Kidney capillary endothelial cell (primary cell): ENCODE measurements at places on chromosomes 4 and X.
A peak's percentile ranks its signal among the peaks of the same experiment; 100 is the strongest.

DNA sequence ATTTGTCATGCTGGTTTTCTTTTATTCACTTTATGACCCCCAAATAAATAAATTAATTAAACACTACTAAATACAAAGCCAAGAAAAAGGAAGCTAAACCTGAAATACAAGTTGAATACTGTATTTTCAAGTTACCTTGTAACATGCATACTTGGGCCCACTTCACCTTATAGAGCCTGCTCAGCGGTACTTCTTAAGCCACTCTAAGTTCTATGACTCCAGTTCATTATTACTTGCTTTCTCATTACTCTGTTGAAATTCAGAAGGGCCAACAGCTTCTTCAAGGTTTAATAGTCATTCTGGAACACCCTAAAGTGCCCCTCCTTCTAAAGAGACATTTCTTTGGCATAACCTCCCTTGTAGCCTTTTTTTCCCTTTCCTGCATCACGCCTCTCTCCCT is 844.5 kb downstream of the RPA4 start:
- DNase-seq: no peak

- DNase-seq: no peak
Measured at GRCh38 chrX:18702362-18703195, 4.9 kb upstream of the PPEF1 start.

DNA sequence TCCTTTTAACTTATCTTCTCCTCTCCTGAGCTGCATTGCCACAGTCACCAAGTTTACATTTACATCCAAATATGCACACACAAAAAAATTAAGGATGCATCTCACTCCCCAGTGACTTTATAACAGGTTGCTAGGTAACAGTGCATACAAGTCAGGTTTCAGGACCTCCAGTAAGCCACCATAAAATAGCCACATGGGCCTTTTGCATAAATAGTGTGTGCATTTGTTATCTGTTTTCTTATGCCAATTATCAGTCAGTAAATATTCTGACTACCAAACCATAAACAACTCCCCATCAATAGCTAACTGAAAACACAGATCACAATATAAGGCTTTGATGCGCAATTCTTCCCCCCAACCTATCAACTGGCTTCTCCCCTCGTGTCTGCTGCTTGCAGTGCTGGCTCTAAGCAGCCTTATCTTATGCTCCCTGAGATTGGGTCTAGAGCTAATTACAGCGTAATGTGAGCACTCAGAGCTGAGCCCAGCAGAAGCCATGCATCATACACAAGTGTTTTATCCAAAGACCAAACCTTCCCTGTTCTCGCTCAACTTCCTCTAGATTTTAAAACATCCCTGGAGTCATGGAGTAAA is 55.4 kb downstream of the ZNF827 start:
- no peak for DNase-seq

DNA sequence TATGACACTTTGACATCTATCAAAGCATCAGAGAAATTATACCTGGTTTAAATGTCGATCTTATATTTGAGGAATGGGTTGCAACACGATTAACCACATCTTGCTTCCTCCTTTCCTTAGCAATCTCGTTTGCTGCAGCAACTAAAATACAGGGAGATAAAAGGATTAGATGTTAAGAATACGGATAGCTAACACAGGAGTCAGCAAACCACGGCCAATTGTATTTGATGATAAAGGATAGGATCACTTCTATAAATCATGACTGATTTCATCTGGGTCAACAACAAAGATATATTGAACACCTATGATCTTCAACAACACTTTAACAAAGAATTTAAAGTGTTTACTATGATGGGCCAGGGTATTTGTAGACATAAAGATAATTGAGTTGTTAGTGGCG is 5.0 kb downstream of the MAP7D3 start:
- DNase-seq: no peak

- DNase-seq: no peak
Measured at GRCh38 chr4:124079174-124079780, 633.3 kb downstream of the ANKRD50 start.

GRCh38 chr4:137536789-137537561 is 4.7 kb upstream of the PCDH18 start:
- DNase-seq: no peak

DNA sequence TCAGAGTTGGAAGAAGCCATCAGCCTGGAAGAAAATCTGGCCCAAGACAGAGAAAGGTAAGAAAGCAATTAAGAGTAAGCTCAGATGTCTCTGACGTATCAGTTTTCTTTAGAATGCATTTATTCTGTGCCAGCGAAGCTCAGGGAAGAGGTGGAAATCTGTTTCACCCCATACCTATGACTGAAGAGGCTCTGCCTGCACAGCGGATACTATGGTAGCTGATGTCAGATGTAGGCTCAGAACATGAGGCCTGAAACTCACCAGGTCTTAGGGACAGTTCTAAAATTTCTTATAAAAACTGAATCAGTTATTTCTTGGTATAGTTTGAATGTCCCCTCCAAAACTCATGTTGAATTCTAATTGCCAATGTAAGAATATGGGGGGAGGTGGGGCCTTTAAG is 30.9 kb downstream of the VEGFC start:
- DNase-seq: no peak

DNA sequence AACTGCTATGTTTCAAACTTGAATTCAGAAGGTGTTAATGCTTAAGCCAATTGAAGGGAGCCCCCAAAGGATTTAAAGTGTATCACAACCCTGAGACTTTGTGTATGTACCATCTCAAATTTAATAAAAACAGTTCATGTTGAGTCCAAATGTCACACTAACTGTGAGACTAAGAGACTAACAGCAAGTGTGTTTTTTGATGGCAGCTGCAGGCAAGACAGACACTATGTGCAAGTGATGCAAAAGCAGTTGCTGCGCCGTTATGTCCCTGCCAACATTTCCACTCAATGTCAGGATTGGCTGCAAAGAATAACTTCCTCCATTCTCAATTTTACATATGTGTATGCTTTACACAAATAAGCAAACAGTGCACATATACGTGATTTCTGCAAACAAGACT is 594.6 kb downstream of the IL15 start:
- DNase-seq: no peak

DNA sequence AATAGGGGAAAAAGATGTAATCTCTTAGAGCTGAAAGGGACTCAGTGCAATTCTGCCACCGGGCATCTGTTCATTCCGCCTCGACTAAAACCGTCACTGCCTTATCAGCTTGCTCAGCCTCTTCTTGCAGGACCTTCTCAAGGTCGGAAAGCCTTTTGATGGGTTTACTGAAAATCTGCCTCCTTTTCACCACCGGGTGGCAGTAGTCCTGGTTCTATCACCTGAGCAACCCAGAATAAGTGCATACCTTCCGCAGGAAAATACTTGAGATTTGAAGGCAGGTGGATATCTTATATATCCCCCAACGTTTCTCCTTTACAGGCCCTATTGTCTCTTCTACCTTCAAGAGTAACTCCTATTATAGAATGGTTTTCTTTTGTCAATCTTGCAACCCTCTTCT is 103.4 kb upstream of the PAK3 start:
- DNase-seq: peak; percentile 4

- DNase-seq: peak; percentile 61
Measured at GRCh38 chr4:77385124-77385969, 220.3 kb upstream of the CXCL13 start.

- DNase-seq: no peak
Measured at GRCh38 chr4:5988086-5988845, 30.0 kb downstream of the C4orf50 start.

GRCh38 chrX:105211066-105211575 is 9.4 kb downstream of the TEX13A start:
- no peak for DNase-seq

GRCh38 chr4:899556-899906 is 32.6 kb downstream of the GAK start:
- DNase-seq: no peak

- no peak for DNase-seq
Measured at GRCh38 chr4:38818441-38818976, 13.9 kb upstream of the TLR1 start.

DNA sequence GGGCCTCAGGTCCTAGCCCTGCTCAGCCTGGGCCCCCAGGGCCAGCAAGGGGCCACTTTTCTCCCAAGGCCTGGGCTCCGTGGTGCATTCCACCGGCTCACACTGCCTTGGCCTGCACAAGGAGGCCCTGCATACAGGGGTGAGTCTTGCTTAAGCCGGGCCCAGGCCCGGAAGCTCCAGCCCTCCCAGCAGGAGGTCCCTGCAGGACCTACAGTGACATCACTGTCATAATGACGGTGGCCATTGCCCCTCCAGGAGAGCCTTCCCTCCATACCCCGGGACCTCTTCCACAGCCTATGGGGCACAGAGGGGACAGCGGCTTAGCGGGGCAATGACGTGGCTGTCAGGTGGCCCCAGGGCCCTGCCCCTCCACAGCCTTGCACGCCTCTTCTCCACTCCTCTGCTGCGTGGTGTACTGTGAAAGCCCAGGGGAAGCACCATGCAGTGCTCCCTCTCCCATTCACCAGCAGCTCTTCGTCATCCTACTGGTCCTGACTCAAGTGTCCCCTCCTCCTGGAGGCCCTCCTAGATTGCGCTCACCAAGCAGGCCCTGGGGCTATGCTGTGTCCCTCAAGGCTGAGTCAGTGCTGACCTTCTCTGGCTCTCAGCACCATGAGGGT is 32.3 kb upstream of the AFAP1 start:
- no peak for DNase-seq

DNA sequence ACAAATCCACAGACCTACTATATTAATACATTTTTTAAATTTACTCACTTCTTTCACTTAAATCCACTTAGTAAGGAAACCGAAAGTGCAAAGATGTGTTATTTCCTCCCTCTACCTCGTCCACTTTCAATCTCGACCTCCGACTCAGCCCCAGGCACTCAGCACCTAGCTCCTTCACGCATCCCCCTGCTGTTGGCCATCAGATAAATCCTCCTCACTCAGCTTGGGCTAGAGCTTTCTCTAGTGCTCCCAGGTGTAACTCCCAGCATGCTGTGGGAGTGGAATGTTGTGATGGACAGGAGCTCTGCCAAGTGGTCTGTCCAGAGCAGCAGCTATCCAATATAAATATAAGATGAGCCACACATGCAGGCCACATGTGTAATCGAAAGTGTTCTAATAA is 26.7 kb upstream of the TEC start:
- no peak for DNase-seq

- no peak for DNase-seq
Measured at GRCh38 chr4:113153529-113154101, 104.2 kb downstream of the ANK2 start.

DNA sequence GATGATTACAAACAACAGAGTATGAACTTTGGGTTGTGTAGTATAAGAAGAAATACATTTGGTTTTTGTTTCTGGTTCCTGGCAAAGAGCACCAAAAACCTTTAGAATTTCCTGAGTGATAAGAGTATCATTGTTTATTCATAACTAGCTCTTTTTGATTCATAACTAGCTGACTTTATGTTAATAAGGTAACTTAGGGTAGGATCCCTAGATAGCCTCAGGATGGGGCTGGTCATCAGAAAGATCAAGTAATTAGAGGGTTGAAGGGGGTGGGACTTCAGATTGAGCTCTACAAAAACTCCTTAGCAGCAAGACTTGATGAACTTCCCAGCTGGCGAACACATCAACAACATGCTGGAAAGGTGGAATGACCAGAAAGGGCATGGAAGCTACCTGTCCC is 166.5 kb downstream of the SCFD2 start:
- DNase-seq: no peak

DNA sequence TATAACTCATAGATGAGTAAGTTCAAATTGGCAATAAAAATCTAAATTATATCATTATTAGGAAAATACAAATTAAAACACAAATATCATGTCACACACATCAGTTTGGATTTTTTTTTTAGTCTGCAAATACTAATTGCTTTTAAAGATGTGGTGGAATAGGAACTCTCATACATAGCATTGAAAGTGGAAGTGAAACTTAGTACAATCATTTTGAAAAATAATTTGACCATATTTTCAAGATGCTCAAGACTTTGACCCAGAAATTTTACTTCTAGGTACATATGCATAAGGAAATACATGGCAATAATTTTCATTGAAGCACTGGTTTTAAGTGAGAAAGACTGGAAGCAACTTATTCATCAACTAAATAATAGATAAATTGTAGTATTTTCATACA is 147.5 kb upstream of the SMIM31 start:
- no peak for DNase-seq

DNA sequence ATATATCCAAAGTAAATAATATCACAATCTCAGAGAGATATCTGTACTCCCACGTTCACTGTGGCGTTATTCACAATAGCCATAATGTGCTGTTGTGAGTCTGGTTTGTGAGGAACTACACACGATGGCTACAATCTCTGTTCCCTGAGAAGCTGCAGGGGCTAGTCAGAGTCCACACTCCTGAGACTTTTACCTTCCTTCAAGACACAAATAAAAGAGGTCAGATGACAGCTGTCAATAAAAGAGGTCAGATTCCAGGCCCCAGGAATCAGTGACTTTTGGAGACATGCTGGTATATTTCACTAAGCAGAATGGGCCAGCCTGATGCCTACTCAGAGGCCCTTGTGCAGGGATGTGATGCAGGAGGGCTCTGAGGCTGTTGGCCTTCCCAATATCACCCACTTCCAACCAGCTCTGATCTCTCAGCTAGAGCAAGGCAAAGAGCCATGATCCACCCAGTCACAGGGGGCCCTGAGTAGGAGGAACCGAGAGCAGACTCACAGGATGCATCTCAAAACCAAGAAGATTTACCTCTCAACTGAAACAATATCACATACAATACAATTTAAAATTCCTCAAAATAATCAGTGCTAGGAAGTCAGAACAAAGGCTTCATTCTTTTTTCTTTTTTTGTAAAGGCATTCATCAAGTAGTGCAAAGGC is 13.8 kb downstream of the FRYL start:
- DNase-seq: no peak

GRCh38 chr4:52102587-52102986 is 51.5 kb downstream of the SPATA18 start:
- peak; percentile 92 for DNase-seq

GRCh38 chr4:98482503-98482846 is 175.9 kb downstream of the TSPAN5 start:
- DNase-seq: no peak

- DNase-seq: no peak
Measured at GRCh38 chr4:127936974-127937373, 28.0 kb downstream of the MFSD8 start.

GRCh38 chrX:145953628-145954027 is 136.0 kb downstream of the SLITRK2 start:
- no peak for DNase-seq
